ENCODE measurements at places on chromosomes 12 and 14. TPM values are rescaled to one million over a fixed set of nuclear protein-coding genes. Genes with fewer than 3 reads are reported as not detected.

The ERP27 gene
- total RNA-seq = 2.8 TPM

The KCNH3 gene
- 1.1 TPM for total RNA-seq

The TESPA1 gene
- not detected for total RNA-seq

The KRT73 gene
- 6.8 TPM for total RNA-seq

The RASSF9 gene
- total RNA-seq = 2.4 TPM

The HRK gene
- 0.05 TPM for total RNA-seq

The HOTAIR gene
- total RNA-seq = 4.9 TPM

The GPX2 gene
- 15.0 TPM for total RNA-seq

The OTOGL gene
- total RNA-seq = 0.06 TPM

The WNT5B gene
- total RNA-seq = 3.6 TPM

The NFKBIA gene
- total RNA-seq = 488 TPM

The NTN4 gene
- total RNA-seq = 11.0 TPM

The NINJ2 gene
- 13.0 TPM for total RNA-seq

The KCNMB4 gene
- 3.9 TPM for total RNA-seq

The SLC38A4 gene
- 0.46 TPM for total RNA-seq

The AHNAK2 gene
- 671 TPM for total RNA-seq

The SERPINA1 gene
- 3.9 TPM for total RNA-seq
